GOT3 (cell line): ENCODE measurements at places on chromosomes 12 and 14.

GRCh38 chr12:90074086-90074485 is 365.4 kb upstream of the ATP2B1 start:
- DNase-seq = no peak

- no peak for DNase-seq
Measured at GRCh38 chr14:99853206-99853605, 60.0 kb downstream of the EML1 start.

GRCh38 chr12:128661226-128661569 is 162.6 kb downstream of the SLC15A4 start:
- DNase-seq = no peak

DNA sequence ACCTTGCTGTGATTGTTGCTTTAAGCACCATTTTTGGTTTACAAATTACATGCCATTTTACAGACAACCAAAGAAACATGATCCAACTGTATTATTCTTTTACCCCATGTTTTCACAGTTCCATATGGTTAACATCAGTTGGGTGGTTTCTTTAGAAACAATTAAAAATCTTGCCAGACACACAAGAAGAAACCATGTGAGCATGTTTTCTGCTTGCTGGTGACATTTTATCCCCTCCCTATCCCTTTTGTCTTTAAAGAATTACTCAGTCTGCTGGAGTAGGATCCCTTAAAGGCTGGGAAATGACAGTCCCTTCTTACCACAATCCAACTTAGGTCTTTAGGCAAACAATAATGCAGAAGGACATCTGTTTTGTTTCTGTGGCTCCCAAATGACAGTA is 121.8 kb upstream of the PLXNC1 start:
- DNase-seq = no peak

DNA sequence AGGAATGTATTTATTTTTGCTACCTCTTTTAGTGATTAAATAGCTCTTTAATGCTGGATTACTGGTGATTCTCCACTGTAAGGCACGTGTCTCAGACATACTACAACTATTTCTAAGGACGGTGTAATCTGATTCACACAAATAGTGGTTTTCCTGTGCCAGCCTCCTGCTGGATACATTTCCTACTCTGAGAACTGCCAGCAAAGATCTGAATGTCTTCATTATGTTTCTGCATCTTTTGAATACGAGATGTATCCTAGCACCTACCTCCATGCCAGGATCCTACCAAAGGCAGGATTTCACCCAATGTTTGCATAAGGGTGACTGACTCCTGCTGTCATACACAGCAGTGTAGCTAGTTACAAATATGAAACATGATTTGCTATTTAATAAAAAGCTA is 120.6 kb downstream of the PRICKLE1 start:
- DNase-seq = no peak

- no peak for DNase-seq
Measured at GRCh38 chr12:122185079-122185478, 2.2 kb downstream of the LRRC43 start.

- no peak for DNase-seq
Measured at GRCh38 chr14:36383767-36384431, 63.5 kb upstream of the MBIP start.

- no peak for DNase-seq
Measured at GRCh38 chr12:113325916-113326315, 9.0 kb downstream of the SLC8B1 start.

GRCh38 chr14:59629444-59630287 is 53.1 kb upstream of the CCDC175 start:
- no peak for DNase-seq

DNA sequence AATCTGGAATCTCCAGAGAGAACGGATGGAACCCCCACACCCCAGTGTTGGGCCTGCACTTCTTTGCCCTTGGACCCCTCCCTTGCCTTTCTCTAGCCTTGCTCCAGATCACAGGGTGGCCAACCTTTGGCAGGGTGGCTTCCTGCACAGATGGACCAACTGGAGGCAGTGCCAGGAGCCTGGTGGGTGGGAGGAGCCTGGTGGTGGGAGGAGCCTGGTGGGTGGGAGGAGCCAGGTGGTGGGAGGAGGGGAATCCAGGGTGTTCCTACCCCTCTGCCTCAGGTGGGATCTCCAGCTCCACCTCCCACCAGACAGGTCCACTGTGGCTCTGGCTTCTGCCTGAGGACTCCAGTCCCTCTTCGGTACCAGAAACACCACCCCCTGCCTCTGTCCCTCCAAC is 15.0 kb upstream of the ORAI1 start:
- no peak for DNase-seq

- no peak for DNase-seq
Measured at GRCh38 chr14:101202627-101203404, 299.3 kb upstream of the RTL1 start.

GRCh38 chr12:79619872-79620562 is 70.7 kb downstream of the PAWR start:
- DNase-seq = no peak

- DNase-seq = no peak
Measured at GRCh38 chr14:86055512-86056075, 525.6 kb downstream of the FLRT2 start.

DNA sequence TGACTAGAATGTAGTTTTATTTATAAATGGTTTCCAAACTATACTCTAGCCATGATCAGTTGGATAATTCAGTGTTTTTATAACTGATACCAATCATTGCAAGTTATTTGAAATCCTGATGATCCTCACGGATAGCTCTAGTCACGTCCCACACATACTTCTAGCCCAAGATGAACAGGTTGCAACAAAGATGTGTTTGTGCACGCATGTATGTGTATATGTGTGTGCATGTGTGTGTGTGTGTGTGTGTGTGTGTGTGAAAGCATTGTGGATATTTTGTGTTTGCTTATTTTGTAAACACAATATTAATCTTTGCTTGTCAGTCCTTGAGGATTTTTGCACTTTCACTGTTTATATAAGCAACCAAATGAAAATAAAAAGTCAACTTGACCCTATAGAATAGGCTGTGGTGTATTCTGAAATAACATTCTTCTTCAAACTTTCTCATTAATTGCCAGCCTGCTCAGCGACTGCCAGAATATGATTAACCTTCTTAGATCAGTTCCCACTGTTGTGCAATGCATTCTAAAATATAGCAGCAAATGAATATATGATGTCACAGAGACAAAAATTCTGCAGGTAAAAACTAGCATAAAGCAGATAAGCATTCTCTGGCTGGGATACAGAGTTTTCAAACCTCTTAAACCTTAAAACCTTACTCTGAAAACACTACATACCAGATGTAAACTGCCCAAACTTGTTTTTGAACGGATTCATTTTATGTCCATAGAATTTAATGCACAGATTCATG is 48.8 kb upstream of the HIF1A start:
- DNase-seq = no peak

DNA sequence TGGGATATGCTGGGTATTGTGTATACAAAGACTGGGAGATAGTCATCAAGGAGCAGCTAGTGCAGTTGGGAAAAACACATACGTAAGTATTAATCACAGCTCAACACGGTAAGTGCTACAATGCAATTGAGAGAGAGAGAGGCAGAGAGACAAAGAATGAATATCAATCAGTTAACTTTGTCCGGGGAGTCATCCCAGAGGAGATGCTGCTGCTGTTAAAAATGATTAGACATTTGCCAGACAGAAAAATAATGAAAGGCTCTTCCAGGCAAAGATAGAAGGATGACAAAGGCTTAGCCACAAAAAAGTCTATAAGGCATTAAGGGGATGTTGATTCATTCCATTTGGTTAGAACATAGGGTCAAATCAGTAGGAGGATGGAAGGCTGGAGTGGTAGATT is 45.1 kb downstream of the AKAP6 start:
- no peak for DNase-seq

DNA sequence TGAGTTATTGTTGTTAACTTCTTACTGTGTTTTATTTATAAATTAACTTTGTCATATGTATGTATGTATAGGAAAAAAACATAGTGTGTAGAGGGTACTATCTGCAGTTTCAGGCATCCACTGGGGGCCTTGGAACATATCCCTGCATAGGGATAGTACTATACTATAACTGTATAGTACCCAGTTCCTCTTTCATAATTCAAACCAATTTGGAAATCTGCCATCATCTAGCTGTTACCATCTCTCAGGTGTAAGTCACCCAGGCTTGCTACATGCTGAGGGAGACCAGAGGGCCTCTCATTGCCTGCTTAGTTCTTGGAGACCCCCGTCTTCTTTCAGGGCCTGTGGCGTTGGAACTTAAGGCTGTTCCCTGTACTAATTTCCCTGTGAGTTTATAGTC is 12.9 kb upstream of the DCD start:
- no peak for DNase-seq

GRCh38 chr12:104858611-104859543 is 99.2 kb downstream of the SLC41A2 start:
- no peak for DNase-seq

GRCh38 chr12:110600254-110600653 is 13.7 kb upstream of the TCTN1 start:
- DNase-seq = no peak

GRCh38 chr14:90301668-90302090 is 30.1 kb downstream of the NRDE2 start:
- no peak for DNase-seq

DNA sequence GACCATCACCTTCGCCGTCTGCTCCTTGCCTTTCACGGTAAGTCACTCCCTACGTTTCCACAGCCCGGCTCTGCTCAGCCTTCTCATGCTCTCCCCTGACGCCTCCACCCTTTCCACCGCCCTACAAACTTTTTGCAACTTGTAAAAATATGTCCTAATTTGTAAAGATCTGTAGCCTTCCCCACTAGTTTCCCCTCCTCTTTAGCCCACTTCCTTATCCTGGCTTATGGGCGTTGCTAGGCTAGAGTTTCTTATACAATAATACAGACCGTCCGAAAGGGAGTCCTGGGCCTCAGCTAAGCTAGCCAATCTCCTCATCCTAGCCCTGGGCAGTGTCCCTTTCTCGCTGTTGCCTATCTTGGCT is 1.2 kb downstream of the PTGER2 start:
- DNase-seq = no peak

DNA sequence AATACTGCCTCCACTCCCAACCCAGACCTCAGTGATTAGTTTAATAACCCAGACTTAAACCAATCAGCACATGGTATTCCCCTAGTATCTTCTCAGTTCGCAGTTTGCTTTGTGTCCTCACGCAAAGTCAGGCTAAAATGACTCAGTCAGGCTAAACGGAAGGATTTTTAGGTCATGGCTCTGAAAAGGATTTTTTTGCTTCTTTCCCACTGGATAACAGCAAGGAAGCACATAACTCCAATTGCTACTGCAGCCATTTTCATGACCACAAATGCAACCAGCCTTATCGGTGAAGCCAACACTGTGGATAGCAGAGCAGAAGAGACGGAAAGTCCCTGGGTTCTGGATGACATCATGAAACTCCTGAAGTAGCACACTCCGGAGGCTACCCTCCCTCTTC is 67.7 kb downstream of the ZC3H14 start:
- no peak for DNase-seq

DNA sequence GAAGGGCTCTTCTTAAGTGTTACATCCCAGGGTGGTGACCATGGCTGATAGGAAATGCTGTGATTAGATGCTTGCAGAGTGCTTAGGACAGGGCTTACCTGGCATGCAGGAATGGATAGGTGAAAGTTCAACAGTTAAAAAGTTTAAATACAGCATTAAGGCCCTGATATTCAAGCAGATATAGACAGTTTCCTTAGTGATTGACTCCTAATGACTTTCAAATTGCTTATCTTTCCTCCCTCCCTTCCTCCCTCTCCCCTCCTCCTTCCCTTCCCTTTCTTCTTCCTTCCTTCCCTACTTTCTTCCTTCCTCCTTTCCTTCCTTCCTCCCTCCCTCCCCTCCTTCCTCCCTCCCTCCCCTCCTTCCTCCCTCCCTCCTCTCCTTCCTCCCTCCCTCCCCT is 244.6 kb upstream of the NOS1 start:
- no peak for DNase-seq

- no peak for DNase-seq
Measured at GRCh38 chr12:4820971-4821370, 88.7 kb upstream of the KCNA1 start.

GRCh38 chr12:95099270-95099790 is 25.9 kb upstream of the NR2C1 start:
- no peak for DNase-seq

DNA sequence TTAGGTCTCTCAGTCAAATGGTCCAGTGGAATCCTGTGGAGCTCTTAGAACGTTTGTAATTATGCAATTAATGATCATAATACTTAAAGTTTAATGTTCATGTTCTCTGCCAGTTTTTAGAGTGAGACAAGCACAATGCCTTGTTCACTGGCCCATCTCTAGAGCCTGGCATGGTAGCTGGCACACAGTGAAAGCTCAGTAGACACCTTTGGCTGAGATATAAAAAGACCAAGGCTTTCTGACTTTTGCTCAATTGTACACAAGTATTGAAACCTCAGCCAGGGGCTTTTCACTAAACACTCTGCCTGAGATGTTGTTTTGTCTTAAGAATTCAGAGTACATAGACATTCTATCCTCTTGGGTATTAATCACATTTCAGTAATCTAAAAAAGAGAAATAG is 241.8 kb upstream of the ATP2B1 start:
- DNase-seq = no peak

DNA sequence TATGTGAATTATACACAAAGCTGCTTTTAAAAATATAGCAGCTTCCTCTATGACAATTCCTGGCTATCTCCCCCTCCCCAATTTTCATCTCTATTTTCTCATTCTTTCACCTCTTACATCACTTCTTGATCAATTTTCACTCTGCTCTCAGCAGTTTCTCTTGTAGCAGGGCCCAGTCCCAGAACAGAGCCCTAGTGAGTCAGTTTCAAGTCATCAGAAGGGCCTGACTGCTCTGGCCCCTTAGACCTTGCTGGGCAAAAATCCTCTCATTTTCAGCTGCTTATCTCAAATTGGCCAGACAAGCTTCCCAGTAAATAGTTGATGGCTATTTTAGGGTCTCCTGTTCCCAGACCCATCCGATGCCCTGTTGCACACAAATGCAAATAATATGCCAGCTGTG is 101.4 kb downstream of the TTC7B start:
- DNase-seq = no peak

DNA sequence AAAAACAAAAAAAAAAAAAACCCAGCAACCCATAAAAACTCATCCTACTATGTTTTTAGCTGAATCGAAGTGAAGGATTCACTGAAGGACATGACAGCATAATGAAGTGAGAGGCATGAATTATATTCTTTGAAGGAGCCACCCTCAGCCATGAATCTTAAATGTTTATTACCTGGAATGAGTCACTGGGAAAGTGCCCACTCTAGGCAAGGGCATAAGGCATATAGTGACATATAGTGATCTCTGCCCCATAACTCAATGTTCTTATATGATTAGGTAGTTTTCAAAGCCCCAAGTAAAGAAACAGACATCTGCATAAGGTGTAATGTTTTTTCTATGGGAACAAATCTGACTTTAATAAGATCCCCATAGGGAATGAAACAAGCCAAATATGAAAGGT is 79.9 kb downstream of the MDGA2 start:
- DNase-seq = no peak

- no peak for DNase-seq
Measured at GRCh38 chr12:59484575-59484974, 111.3 kb upstream of the SLC16A7 start.

- DNase-seq = no peak
Measured at GRCh38 chr12:58673021-58673420, 247.3 kb downstream of the LRIG3 start.

GRCh38 chr14:24063263-24063836 is 8.0 kb upstream of the CPNE6 start:
- DNase-seq = no peak

- no peak for DNase-seq
Measured at GRCh38 chr14:68578597-68578996, 214.3 kb downstream of the ZFP36L1 start.
